NCI-H748 treated with DMSO at 0.1 percent for 48 hours (cell line): ENCODE measurements at places on chromosomes 7 and 10.

DNA sequence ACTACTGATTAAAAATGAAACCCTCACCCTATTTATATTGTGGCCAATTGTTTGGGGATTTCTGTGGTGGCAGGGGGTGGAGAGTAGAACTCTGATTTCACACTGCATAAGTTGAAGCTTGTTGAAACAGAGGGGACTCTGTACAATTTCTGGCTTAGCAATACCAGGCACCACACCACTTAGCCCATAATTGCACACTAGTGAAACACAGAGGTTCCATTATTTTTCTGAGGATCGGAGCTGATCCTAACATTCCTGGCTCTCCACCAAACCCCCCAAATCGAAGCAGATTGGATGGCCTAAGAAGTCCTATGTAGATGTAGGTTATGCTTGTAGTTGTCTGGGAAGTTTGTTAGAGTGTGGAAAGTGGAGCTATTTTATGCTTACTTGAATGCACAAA lies 47.0 kb downstream of the PTN start:
- no peak for DNase-seq

GRCh38 chr10:89029181-89029580 lies 38.6 kb downstream of the FAS start:
- no peak for DNase-seq

- DNase-seq = no peak
Measured at GRCh38 chr7:26910221-26910620, 45.8 kb upstream of the SKAP2 start.

DNA sequence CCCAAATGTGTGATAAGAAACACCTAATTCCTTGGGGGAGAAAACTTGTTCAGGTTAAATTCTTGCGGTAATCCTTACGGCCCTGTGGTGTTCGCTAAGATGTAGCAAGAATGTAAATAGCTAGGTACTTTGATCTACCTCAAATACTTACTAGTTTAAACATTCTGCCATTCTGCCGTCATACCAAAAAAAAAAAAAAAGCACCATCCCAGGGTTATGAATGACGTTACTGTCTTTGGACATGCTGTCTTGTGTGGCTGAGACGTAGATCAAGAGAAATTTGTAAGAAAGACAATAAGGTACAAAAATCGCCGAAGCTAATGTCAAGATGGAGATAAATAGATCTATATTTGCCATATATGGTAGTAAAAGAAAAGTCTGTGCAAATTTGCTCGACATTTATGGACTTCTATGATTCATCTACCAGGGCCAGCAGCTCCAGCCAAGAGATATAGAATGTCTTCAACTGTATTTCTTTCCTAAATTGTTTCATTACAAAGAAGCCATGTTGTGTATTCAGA lies 195.6 kb downstream of the CUX1 start:
- DNase-seq = no peak

DNA sequence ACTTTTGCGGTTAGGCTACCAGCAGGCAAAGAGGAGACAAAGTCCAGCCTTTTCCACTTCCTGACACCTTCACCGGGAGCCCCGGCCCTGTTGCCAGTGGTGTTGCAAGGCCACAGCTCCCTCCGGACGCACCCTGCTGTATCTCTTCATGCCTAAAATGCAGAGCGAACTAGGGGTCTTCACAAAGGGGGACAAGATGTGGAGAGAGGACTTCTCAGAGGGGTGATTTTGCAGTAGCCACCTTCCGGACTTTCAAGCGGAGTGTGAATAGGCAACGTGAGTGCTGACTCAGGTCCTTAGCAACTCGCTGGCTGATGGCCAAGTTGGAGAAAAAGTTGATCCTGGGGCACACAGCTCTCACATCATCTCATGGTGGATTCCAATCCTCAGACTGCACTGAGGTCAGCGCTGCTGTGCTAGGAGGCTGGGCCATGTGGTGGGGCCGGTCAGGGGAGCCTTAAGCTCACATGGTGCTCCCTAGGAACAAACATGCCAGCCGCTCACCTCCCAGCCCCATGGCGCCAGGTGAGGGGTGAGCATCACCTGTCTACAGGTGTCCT lies 166.3 kb downstream of the LCOR start:
- DNase-seq = no peak
